Activated naive CD8-positive, alpha-beta T cell treated with anti-CD3 and anti-CD28 coated beads, Interleukin-2, amount 50 U/mL, for 16 hours (primary cell): ENCODE measurements at places on chromosomes 5 and 9.

GRCh38 chr9:79632060-79632459 lies 60.3 kb downstream of the TLE4 start:
- DNase-seq: no peak

- no peak for DNase-seq
Measured at GRCh38 chr5:40401284-40402006, 278.3 kb upstream of the PTGER4 start.

DNA sequence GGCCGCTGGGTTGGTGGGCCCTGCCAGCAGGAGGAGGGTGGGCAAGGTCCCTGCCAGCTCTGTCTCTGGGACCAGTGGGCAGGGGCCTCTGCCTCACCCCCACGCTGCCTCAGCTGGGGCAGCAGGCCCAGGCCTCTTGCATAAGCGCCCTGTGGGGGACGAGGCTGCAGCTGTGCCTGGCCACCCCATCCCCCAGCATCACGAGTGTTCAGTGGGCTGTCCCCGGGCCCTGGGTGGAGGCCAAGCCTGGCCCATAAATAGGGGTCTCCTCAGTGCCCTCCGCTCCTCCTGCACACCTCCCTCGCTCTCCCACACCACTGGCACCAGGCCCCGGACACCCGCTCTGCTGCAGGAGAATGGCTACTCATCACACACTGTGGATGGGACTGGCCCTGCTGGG lies at the start of gene PTGDS:
TSS of gene PTGDS (plus strand) at position 282 of the 400 bp plus-strand sequence. CDS start at position 357, 75 bp downstream.
- DNase-seq: no peak

DNA sequence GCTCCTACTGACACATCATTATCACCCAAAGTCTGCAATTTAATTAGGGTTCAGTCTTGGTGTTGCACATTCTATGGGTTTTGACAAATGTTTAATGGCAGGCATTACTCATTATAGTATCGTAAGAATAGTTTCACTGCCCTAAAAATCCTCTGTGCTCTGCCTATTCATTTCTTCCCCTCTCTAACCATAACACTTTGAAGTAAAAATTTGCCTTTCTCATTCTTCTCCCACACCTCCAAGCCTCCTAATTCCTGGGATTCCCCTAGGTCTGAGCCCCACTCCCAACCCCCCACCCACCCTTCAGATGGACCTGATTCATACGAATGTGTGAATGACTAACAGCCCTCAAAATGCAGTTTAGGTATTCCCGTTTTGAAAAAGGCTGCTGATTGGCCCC lies 18.4 kb downstream of the ENC1 start:
- DNase-seq: no peak

GRCh38 chr9:96556701-96557461 lies 62.8 kb downstream of the CDC14B start:
- no peak for DNase-seq

DNA sequence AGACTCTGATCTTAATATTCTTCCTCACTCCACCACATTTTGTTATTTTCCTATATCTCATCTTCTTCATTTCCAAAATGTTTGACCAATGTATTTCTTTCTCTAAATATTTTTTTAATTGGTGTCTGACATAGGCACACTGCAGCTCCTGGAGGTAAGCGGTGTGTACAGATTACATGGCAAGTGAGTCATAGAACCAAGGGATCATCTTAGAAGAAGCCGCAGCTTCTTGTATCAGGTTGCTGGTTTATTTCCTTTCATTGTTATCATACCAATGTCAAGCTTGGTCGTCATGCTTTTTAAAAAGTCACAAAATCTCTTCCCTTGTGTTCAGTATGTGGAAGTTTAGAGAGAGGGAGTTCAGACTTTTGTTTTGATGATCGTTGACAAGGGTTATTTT lies 526.1 kb upstream of the CDH18 start:
- no peak for DNase-seq

DNA sequence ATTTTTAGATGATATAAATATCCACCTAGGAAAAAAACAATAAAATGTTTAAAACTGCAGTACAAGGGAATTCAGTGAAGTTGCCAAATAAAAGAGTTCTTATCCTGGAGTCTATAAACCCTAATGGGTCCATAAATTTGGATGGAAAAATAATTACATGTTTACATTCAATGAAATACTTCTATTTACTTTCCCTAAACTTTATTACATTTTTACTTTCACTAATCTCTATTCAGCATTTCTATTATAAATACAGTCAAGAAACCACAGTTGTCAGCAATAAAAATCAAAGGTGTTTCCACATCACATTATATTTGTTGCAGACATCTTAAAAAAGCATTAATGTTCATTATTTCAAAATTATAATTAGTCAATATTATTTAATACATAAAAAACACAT lies 118.6 kb downstream of the FBXL17 start:
- no peak for DNase-seq

- no peak for DNase-seq
Measured at GRCh38 chr5:92041911-92042660, 659.0 kb upstream of the ARRDC3 start.

GRCh38 chr9:130453487-130453886 lies 8.7 kb downstream of the ASS1 start:
- no peak for DNase-seq

GRCh38 chr5:154842689-154843530 lies 7.5 kb downstream of the FAXDC2 start:
- no peak for DNase-seq

DNA sequence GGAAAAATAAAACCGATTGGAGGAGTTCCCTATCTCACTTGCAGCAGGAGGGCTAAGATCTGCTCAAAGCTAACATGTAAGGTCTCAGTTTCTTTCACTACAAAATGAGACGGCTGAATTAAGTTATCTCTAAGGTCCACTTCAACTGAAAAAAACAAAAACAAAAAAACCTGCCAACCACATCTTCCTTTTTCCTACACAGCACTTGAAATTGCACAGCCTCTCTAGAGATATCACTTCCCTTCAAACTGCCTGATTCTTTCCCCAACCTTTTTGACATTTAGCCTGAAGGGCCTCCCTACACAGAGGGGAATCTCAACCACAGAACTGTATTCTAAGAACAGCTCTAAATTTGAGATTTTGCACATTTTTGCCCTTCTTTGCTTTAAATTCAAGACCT lies 227.9 kb upstream of the TARS1 start:
- no peak for DNase-seq

DNA sequence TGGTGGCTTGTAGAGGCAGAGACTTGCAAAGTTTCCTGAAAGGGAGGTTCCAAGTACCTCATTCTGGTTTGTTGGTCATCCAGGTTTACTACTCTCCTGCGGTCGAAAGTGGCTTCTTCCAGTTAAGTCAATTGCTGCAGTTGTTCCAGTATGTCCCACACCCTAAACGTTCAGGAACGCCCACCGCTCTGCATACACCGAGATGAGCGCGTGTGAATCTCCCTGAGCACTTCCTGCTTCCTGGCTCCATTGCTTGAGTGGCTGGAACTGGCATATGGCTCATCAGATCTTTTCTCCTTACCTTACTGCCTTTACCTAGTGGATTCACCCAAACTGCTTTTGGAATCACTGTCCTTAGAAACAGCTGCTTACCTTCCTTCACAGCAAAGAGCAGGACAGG lies 59.1 kb upstream of the GLIS3 start:
- DNase-seq: no peak

DNA sequence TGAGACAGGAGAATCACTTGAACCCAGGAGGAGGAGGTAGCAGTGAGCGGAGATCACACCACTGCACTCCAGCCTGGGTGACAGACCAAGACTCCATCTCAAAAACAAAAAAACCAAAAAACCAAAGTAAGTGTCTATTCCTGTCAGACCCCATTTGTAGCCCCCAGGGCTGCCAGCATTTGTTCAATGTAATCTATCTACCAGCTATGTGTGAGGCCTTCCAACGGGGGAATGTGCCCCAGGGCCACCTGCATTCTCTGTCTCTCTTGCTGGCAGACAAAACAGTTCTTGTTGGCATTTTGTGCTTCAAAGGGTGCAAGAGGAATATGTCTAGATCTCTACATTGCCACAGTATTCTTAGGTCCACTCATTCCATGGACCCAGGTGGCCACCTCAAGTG lies 34.1 kb downstream of the CD14 start:
- no peak for DNase-seq

GRCh38 chr9:32587901-32588300 lies 14.9 kb upstream of the NDUFB6 start:
- DNase-seq: no peak

GRCh38 chr9:26313108-26313507 lies 579.5 kb downstream of the CAAP1 start:
- no peak for DNase-seq

GRCh38 chr5:137395011-137395755 lies 103.9 kb downstream of the SPOCK1 start:
- DNase-seq: no peak

DNA sequence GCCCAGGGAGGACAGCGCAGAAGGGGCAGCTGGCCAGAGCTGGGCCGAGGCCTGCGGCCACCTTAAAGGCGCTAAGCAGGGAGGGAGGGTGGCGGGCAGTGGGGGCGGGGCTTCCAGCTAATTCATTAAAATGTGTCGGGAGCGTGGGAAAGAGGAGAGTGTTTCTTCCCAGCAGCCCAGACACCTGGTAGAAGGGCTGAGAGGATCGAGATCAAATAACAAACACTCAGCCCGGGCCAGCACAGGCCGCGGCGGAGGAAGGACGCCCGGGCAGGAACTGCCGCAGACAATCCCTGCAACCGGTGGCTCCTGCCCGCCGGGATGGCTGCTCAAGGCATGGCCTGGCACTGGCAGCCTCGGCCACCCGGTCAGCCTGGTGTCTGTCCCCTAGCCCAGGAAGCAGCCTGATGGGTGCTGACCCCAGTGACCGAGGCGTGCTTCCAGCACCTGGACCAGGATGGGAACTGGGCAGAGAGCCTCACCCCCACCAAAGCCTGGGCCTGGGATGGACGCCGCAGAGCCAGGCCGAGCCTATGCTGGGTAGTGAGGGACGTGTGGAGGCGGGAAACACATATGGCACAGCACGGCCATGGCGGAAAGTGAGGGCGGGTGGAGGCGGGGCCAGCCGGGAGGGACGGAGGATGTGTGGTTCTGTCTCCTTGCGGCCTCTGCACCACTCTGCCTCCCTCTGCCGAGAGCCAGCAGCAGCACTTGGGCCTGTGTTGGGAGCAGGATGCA lies 3.2 kb upstream of the NRARP start:
- no peak for DNase-seq

GRCh38 chr5:117189784-117190183 lies 615.2 kb upstream of the SEMA6A start:
- DNase-seq: no peak

GRCh38 chr5:74767579-74767913 lies 497 bp downstream of the NSA2 start:
- DNase-seq: no peak

GRCh38 chr9:14731294-14731981 lies 8.9 kb upstream of the CER1 start:
- no peak for DNase-seq

DNA sequence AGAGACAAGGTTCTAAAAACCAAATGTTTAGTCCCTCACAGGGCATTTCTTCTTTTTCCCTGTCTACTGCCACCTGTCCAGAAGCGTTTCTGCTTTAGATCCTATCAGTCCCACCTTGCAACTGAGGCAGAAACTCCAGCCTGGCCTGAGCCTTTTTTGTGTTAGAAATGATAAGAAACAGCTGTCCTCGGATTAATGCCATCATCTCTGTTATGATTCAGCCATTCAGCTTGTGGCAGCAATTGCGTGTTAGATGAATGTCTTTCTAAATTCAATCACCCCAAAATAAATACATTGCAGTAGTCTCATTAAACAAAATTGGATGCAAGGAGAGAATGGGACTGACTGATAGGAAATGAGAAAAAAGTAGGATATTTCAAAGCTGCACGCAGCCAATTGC lies 28.3 kb upstream of the FRMPD1 start:
- DNase-seq: no peak

DNA sequence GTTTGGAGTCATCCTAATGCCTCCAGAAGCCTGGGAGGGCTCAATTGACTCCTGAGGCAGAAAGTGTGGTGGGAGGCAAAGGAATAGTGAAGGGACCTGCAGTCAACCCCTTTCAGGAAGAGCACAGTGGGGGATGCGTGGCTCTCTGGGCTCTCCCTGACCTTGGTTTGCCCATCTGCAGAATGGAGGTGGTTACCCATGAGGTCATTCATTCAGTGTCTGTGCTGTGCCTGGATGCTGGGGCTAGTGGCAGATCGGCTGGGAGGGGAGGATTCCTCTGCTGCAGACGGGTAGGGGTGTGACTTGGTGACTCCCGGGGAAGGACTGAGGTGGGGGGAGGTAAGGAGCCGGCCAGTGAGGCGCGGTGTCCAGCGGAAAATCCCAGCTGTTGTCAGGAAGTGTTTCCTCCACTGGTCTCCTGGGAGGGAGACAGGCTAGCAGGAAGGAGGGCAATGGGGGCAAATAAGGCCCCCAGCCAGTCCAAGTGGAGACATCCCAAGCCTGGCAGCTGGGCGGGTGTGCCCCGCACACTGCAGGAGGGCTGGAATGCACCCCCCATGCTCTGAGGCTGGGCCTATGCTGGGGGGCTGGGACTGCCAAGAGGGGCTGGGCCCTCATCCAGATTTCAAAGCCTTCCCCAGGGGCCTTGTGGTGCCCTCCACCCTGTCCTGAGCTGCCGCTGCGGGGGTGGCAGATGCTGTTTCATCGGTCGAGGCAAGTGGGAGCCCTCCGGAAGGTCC lies 10.9 kb downstream of the CXXC5 start:
- DNase-seq: no peak

DNA sequence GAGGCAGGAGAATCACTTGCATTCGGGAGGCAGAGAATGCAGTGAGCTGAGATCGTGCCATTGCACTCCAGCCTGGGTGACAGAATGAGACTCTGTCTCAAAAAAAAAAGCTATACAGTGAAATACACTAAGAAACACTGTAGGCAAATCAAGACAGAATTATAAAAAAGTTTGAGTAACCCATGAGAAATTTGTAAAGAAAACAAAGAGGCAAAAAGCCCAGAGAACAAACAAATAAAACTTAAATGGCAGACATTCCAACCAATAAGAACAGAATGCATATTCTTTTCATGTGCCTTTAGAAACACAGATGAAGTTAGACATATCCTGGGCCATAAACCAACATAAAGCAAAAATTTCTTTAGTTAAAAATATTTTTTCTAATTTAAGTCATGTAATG lies 30.6 kb downstream of the ZNF169 start:
- no peak for DNase-seq

GRCh38 chr5:1125030-1125357 lies 13.1 kb upstream of the SLC12A7 start:
- no peak for DNase-seq

- no peak for DNase-seq
Measured at GRCh38 chr5:173729079-173729765, 112.8 kb upstream of the BOD1 start.
